ENCODE measurements at places on chromosomes 6 and 20. TPM values are rescaled to one million over a fixed set of nuclear protein-coding genes. Genes with fewer than 3 reads are reported as not detected.

DNA sequence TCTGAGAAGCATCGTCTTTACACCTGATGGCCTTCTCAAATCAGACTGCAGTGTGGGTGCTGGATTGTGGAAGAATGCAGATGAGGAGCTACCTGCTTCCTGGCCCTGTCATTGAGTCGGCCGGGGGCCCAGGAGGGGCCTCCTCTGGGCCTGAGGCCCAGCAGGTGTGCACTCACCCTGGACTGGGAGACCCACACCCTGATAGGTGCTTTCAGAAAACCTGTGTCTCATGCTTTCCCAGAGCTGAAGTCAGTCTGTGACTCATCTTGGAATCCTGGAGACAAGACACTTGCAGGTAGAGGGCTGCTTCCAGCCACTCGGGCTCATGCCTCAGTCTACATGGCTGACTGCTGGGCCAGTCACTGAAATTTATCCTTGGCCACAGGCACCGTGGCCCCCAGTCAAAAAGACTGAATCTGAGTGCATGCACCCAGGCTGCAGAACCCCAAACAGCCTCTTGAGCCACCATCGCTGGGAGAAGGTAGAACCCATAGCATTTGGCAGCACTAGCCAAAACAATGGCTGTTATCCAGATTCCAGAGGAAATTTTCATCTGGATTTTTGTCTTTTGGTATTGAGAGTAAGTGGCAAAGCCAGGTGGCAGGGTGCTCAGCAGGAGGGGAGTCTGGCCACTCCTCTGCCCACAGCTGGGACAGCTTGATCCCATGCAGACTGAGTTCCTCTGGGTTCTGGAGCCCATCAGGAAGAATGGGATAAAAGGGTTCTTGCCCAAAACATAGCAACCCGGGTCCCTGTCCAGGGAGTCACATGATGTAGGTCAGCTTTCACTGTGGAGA, 182.0 kb upstream of the CST7 start:
- peak; percentile 16 for DNase-seq
- no peak overlapping the region for H3K27ac ChIP-seq
- peaks cover 8% of the 10 kb centered on the region for H3K4me1 ChIP-seq
- H3K36me3 ChIP-seq = no peaks in the 10 kb centered on the region
- H3K4me3 ChIP-seq = no peak overlapping the region

- DNase-seq = peak; percentile 63
- no peak overlapping the region for H3K27ac ChIP-seq
- H3K4me3 ChIP-seq = no peak overlapping the region
- no peaks in the 10 kb centered on the region for H3K36me3 ChIP-seq
Observed at GRCh38 chr6:8859501-8859900, 424.2 kb upstream of the SLC35B3 start.

GRCh38 chr6:31621991-31622390, 1.5 kb downstream of the PRRC2A start:
- DNase-seq = peak; percentile 11
- H3K4me1 ChIP-seq = peaks cover 8% of the 10 kb centered on the region
- H3K36me3 ChIP-seq = peaks cover 64% of the 10 kb centered on the region
- no peak overlapping the region for H3K27ac ChIP-seq
- H3K4me3 ChIP-seq = peak overlapping the region; percentile 77
- no peaks in the 10 kb centered on the region for H3K27me3 ChIP-seq

DNA sequence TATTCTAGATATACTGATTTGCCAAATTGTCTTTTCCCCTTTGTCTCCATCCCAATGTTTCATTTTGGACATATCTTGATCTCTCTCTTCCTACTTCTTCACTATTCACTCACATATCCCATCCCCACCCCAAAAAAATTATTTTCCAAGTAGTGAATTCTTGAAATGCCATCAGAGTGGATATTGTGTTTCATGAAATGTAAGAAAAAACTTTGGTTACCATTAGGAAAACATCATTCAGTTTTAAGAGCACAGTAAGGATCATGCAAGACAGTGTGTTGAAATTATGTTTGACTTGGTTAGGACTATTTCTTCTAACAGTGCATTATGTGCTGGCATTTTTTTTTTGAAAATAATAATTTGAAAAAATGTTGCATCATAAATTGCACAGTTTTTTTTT, 5.7 kb downstream of the RSPO3 start:
- H3K4me3 ChIP-seq = no peak overlapping the region
- H3K27me3 ChIP-seq = peaks cover 20% of the 10 kb centered on the region
- no peak for DNase-seq
- H3K27ac ChIP-seq = no peak overlapping the region
- no peaks in the 10 kb centered on the region for H3K36me3 ChIP-seq

GPLD1 gene
- 0.34 TPM for total RNA-seq

DNA sequence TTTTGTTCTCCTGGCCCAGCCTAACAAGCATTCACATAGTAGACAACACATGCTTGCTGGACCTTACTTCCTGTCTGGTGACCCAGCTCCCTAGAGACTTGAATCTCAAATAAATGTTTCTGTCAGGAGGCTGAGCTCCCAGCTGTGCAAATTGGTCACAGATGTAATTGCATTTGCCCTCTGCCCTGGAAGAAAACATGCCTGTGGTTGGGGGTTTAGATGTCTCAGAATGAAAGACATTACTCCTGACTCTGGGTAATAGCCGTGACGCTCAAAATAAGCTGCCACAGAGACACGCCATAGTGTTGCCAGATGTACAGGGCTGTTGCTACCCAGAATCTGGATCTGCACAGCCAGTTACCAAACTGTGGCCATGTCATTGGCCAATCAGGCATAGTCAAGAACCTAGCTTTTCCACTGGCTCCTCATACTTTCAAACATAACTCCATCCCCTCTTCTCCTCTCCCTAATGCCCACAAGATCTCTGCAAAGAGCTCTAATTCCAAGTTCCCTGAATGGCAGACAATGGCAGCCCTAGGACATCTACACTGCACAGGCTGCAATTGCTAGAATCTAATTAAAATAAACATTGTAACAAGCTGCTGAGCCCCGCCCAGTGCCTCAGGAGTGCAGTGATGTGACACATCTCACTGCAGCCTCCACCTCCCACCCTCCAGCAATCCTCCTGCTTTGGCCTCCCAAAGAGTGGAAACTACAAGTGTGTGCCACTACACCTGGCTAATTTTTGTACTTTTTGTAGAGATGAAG, 32.8 kb upstream of the GMPR start:
- H3K27me3 ChIP-seq = no peaks in the 10 kb centered on the region
- peaks cover 22% of the 10 kb centered on the region for H3K4me1 ChIP-seq
- H3K4me3 ChIP-seq = no peak overlapping the region
- no peaks in the 10 kb centered on the region for H3K36me3 ChIP-seq

- H3K27ac ChIP-seq = no peak overlapping the region
- no peak for DNase-seq
- H3K4me1 ChIP-seq = no peaks in the 10 kb centered on the region
Observed at GRCh38 chr6:25746968-25747367, 7.6 kb upstream of the SLC17A4 start.

GRCh38 chr6:163387317-163387716, 27.2 kb upstream of the QKI start:
- no peak overlapping the region for H3K4me3 ChIP-seq
- no peak overlapping the region for H3K27ac ChIP-seq
- no peaks in the 10 kb centered on the region for H3K36me3 ChIP-seq
- no peak for DNase-seq
- peaks cover 6% of the 10 kb centered on the region for H3K4me1 ChIP-seq
- H3K27me3 ChIP-seq = no peaks in the 10 kb centered on the region

GRCh38 chr6:161100072-161100471, 108.5 kb downstream of the MAP3K4 start:
- H3K36me3 ChIP-seq = peaks cover 62% of the 10 kb centered on the region
- no peak for DNase-seq
- no peak overlapping the region for H3K27ac ChIP-seq
- no peaks in the 10 kb centered on the region for H3K27me3 ChIP-seq

POU5F1 gene
- not detected for total RNA-seq

TUBE1 gene
- total RNA-seq = 14.4 TPM

DNA sequence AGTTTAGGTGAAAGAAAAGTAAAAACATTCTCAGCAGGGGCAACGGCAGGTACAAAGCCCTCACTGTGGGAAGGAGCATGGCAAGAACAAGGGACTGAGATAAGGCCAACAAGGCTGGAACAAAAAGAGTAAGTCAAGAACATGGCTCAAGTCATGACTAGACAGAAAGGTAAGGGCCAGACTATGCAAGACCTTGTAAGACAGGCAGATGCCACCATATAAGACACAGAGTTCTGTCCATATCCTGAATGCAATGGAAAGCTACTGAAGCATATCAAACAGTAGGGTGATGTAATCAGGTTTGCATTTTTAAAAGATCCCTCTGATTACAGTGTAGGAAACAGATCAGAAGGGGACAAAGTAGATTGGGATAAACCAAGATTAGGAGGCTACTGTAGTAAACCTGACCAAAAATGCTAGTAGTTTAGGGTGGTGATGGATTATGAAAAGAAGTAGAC, 5.5 kb downstream of the REV3L start:
- peaks cover 28% of the 10 kb centered on the region for H3K4me1 ChIP-seq
- peaks cover 8% of the 10 kb centered on the region for H3K36me3 ChIP-seq
- no peaks in the 10 kb centered on the region for H3K27me3 ChIP-seq
- peak overlapping the region; percentile 54 for H3K27ac ChIP-seq
- DNase-seq = no peak

SIRPD gene
- total RNA-seq = not detected

TEAD3 gene
- 24.4 TPM for total RNA-seq

DNA sequence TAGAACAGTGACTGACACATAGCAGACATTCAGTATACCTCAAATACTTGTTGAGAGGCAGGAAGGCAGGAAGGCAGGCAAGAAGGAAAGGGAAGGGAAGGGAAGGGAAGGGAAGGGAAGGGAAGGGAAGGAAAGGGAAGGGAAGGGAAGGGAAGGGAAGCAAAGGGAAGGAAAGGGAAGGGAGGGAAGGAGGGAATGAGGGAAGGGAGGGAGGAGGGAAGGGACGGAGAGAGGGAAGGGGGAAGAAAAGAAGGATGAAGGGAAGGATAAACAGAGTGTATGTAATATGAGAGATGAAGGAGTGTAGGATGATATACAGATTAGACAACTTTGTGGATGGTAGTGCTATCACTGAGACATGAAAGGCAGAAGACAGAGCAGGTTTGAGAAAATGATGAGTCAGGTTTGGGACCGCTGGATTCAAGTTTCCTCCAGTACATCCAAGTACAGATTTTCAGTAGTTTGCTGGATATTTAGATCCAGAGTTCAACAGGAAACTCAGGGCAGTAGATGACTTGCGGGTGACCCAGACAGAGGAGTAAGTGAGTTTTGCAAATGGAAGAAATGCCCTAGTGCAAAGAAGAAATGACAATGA, 85.9 kb downstream of the MAFB start:
- no peaks in the 10 kb centered on the region for H3K4me1 ChIP-seq
- DNase-seq = no peak
- no peaks in the 10 kb centered on the region for H3K36me3 ChIP-seq
- H3K27me3 ChIP-seq = no peaks in the 10 kb centered on the region
- no peak overlapping the region for H3K27ac ChIP-seq

- H3K4me3 ChIP-seq = no peak overlapping the region
- no peak overlapping the region for H3K27ac ChIP-seq
- H3K4me1 ChIP-seq = peaks cover 6% of the 10 kb centered on the region
- peaks cover 15% of the 10 kb centered on the region for H3K36me3 ChIP-seq
- DNase-seq = no peak
Observed at GRCh38 chr6:29938746-29939508, 3.4 kb upstream of the HLA-A start.

DNA sequence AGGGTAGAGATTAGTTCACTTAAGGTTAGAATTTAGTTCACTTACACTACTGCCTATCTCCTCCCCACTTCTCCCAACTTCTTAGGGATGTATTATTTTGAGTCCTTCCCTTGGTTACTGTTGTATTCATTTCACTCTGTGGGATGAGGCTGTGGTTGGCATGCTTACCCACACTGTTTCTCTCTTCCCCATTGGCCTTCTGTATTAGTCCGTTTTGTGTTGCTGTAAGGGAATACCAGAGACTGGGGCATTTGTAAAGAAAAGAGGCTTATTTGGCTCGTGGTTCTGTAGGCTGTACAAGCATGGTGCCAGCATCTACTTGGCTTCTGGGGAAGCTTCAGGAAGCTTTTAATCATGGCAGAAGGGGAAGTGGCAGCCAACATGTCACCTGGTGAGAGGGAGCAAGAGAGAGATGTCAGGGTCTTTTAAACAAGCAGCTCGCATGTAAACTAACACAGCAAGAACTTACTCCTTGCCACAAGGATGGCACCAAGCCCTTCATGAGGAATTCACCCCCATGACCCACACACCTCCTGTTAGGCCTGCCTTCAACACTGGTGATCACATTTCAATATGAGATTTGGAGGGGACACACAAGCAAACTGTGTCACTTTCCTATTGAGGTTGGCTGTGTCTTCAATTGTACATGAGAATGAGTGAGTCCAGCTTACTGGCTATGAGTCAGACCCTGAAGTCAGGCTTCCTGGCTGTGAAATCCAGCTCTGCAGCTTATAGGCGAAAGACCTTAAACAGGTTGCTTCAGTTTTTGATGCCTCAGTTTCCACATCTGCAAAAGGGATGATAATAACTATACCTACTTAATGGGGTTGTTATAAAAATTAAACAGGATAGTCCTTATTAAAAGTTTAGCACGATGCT, 53.3 kb downstream of the SYNDIG1 start:
- no peaks in the 10 kb centered on the region for H3K27me3 ChIP-seq
- no peaks in the 10 kb centered on the region for H3K4me1 ChIP-seq
- H3K36me3 ChIP-seq = no peaks in the 10 kb centered on the region
- no peak overlapping the region for H3K4me3 ChIP-seq

RCAN2 gene
- total RNA-seq = 19.6 TPM

- H3K36me3 ChIP-seq = no peaks in the 10 kb centered on the region
- no peak overlapping the region for H3K4me3 ChIP-seq
- DNase-seq = no peak
Observed at GRCh38 chr6:162313922-162314660, 413.5 kb downstream of the PRKN start.

DNA sequence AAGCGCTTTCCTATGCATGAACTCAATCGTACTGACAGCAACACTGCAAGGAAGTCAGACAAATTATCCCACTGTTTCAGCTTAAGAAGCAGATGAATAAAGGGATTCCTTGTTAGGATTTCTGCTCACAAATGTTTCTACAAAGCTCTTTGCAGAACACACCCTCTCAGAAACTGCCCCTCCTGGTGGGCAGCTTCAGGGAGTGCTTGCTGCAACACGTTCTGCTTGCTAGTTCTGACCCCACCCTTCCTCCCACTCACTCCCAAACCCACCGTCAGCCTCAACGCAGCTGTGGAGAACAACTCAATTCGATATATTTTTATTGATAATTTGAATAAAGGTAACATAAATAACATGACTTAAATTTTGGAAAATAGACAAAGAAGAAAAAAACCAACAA, 250.8 kb upstream of the PRDM1 start:
- no peak overlapping the region for H3K27ac ChIP-seq
- DNase-seq = peak; percentile 20
- H3K27me3 ChIP-seq = no peaks in the 10 kb centered on the region
- no peak overlapping the region for H3K4me3 ChIP-seq
